CD4-positive, alpha-beta T cell (primary cell): ENCODE measurements at places on chromosomes 13 and 19. TPM values are rescaled to one million over a fixed set of nuclear protein-coding genes. Genes with fewer than 3 reads are reported as not detected.
A peak's percentile ranks its signal among the peaks of the same experiment; 100 is the strongest.

Gene DPF1
- total RNA-seq = not detected

Gene RAB20
- total RNA-seq = 0.89 TPM

Gene SOX1
- not detected for total RNA-seq

Gene METTL21C
- total RNA-seq = not detected

Gene FBN3
- not detected for total RNA-seq

DNA sequence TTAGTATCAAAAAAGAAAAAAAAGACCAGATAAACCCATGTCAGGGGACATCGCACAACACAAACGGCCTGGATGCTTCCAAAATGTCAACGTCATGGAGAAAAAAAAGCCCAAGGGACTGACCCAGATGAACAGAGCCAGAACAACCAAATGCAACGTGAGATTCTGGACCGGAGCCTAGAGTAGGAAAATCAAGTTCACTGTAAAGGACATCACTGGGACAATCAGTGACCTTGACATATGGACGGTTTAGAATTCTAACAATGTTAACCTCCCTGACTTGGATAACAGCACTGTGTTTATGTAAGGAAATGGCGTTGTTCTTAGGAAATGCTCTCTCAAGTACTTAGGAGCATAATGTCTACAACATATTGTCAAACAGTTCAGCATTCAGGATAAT lies 15.1 kb upstream of the EMP3 start:
- no peaks in the 10 kb centered on the region for H3K36me3 ChIP-seq
- no peak overlapping the region for H3K27ac ChIP-seq
- no peak overlapping the region for H3K4me3 ChIP-seq
- H3K27me3 ChIP-seq = no peaks in the 10 kb centered on the region

DNA sequence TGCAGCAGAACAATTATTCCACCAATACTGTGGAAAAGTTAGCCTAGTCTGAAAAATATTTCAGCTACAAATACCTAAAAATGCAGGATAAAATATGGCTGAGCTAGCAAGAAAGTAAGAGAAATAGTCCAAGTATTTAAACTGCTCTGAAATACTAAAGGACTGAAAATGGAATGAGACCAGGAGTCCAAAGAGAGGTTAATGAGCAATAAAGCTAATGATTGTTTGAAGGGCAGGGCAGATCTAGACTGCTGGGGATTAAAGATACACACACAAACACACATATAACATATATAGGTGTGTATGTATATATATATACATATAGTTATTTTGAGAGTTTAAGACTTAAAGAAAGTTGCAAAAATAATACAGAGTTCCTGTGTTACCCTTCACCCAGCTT lies 2.6 kb upstream of the CDADC1 start:
- no peaks in the 10 kb centered on the region for H3K36me3 ChIP-seq
- H3K27me3 ChIP-seq = peaks cover 7% of the 10 kb centered on the region
- peaks cover 16% of the 10 kb centered on the region for H3K4me1 ChIP-seq
- no peak overlapping the region for H3K4me3 ChIP-seq
- no peak overlapping the region for H3K27ac ChIP-seq
- DNase-seq = no peak

GRCh38 chr13:107375701-107376340 lies 807.9 kb upstream of the ARGLU1 start:
- H3K4me3 ChIP-seq = no peak overlapping the region
- no peaks in the 10 kb centered on the region for H3K36me3 ChIP-seq
- no peaks in the 10 kb centered on the region for H3K27me3 ChIP-seq
- H3K4me1 ChIP-seq = no peaks in the 10 kb centered on the region

DNA sequence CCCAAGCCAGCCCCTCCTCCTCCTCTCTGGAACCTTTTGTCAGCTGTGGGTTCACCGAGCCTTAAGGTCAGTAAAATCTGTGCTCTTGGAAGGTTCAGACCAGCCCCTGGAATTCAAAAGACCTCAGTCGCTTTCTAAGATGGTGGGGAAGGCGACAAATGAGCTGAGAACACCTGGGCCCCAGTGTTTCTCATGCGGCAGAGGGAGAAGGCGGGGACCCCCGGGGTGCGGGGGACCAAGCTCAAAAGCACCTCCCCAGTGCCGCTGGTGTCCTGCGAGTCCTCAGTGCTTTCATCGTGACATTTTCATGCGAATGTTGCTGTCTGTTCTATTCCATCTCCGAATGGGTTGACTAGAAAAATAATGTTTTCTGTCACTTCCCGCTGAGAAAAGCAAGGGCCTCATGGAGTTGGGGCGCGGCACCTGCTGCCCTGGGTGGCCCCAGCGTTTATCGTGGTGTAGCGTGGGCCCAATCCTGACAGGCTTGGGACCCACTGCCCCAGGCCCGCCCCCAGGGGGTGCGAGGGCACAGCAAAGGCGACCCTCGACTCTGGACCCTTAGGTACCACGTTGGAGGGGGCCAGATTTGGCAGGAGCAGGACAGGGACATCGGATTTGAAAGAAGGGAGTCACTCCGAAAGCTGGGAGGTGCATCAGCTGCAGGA lies 751 bp upstream of the NTN5 start:
- H3K36me3 ChIP-seq = no peaks in the 10 kb centered on the region
- H3K27ac ChIP-seq = no peak overlapping the region
- H3K4me1 ChIP-seq = peaks cover 9% of the 10 kb centered on the region
- H3K27me3 ChIP-seq = no peaks in the 10 kb centered on the region
- no peak overlapping the region for H3K4me3 ChIP-seq

GRCh38 chr19:10424011-10424637 lies 3.8 kb downstream of the PDE4A start:
- H3K36me3 ChIP-seq = no peaks in the 10 kb centered on the region
- peak overlapping the region; percentile 46 for H3K4me3 ChIP-seq
- DNase-seq = peak; percentile 60

GRCh38 chr13:80157261-80157932 lies 183.5 kb downstream of the SPRY2 start:
- H3K36me3 ChIP-seq = no peaks in the 10 kb centered on the region
- DNase-seq = no peak
- no peaks in the 10 kb centered on the region for H3K4me1 ChIP-seq
- no peaks in the 10 kb centered on the region for H3K27me3 ChIP-seq

DNA sequence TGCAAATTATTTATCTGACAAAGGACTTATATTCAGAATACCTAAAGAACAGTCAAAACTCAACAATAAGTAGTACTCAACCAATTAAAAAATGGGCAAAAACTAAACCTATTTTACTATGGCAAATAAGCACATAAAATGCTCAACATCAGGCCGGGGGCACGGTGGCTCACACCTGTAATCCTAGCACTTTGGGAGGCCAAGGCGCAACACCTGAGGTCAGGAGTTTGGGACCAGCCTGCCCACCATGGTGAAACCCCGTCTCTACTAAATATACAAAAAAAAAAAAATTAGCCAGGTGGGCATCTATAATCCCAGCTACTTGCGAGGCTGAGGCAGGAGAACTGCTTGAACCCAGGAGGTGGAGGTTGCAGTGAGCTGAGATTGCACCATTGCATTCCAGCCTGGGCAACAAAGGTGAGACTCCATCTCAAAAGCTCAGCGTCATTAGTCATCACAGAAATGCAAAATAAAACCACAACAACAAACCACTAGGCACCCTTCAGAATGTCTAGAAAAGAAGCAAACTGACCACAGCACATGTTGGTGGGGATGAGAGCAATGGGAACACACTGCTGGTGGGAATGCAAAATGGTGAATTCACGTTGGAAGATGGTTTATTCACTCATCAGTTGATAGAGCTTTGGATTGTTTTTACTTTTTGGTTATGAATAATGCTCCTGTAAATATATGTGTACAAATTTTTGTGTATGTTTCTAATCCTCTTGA lies 180.6 kb upstream of the SOX1 start:
- DNase-seq = no peak
- H3K4me3 ChIP-seq = no peak overlapping the region
- no peaks in the 10 kb centered on the region for H3K36me3 ChIP-seq
- H3K4me1 ChIP-seq = no peaks in the 10 kb centered on the region
- no peak overlapping the region for H3K27ac ChIP-seq
- H3K27me3 ChIP-seq = no peaks in the 10 kb centered on the region

- peaks cover 19% of the 10 kb centered on the region for H3K4me1 ChIP-seq
- no peak overlapping the region for H3K4me3 ChIP-seq
- H3K27ac ChIP-seq = no peak overlapping the region
- peaks cover 81% of the 10 kb centered on the region for H3K36me3 ChIP-seq
- DNase-seq = no peak
These were observed 30.2 kb downstream of the TMED1 start for GRCh38 chr19:10805758-10806247.

DNA sequence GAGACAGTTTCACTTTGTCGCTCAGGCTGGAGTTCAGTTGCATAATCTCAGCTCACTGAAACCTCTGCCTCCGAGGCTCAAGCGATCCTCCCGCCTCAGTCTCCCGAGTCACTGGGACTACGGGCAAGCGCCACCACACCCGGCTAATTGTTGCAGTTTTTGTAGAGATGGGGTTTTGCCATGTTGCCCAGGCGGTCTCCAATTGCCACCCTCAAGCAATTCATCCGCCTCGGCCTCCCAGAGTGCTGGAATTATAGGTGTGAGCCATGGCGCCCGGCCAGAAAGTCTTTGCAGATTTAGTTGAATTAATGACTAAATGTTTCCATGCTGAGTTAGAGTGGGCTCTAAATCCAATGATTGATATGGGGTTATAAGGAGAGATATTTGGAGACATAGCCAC lies 4.5 kb upstream of the CADM4 start:
- no peak overlapping the region for H3K4me3 ChIP-seq
- H3K27me3 ChIP-seq = no peaks in the 10 kb centered on the region
- no peak overlapping the region for H3K27ac ChIP-seq
